CD4-positive, alpha-beta memory T cell (primary cell): ENCODE measurements at places on chromosomes 4 and X. TPM values are rescaled to one million over a fixed set of nuclear protein-coding genes. Genes with fewer than 3 reads are reported as not detected.
A peak's percentile ranks its signal among the peaks of the same experiment; 100 is the strongest.

The SPATA4 gene
- not detected for total RNA-seq

The ZAR1 gene
- not detected for total RNA-seq

The EOLA2 gene
- total RNA-seq, result 38.1 TPM

DNA sequence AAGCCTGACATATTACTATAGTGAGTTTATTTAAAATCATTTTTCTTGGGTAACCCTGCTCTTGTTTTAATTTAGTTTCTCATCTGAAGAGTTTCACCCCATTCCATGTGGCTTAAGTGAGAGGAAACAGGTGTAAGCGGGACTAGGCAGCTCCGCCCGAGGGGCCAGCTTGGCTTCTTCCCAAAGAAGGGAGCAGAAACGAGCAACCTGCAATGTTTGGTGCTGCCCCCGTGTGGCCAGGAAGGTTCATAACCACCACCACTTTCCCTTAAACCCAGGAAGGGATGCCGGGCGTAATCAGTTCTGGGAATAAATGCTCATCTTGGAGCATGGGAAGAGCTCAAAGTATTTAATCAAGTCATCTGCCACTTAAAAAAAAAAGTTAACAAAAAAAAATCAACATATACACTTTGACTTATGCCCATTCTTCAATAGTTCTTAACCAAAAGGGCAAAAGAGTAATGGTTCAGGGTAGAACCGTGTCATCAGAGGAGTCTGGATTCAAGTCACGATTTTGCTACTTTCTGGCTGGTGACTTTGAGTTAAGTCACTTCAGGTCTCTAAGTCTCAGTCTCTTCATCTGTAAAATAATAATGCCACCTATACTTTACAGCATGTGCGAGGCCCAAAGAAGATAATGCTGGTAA is 147.9 kb downstream of the NSUN7 start:
- DNase-seq, result peak; percentile 38

GRCh38 chr4:183637461-183637860 is 21.5 kb downstream of the RWDD4 start:
- DNase-seq, result no peak

- DNase-seq, result peak; percentile 51
These were observed 6.0 kb downstream of the HMGN5 start for GRCh38 chrX:81195712-81196111.

DNA sequence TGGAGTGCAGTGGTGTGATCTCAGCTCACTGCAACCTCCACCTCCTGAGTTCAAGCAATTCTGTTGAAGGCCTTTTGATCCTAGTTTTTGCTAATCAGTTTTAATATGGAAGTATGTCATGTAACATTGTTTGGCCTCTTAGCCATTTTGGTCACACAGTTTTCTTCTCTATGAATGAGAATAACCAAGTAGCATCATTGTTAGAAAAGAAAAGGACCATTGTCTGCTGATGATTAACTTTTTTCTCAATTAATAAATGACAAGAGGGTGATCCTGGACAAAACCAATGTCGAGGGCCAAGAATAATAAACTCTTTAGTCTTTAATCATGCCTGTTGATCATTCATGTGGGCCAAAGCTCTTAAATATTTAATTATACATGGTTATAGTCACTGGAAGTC is 289.3 kb upstream of the MAGEB2 start:
- DNase-seq, result no peak

GRCh38 chr4:10732914-10733415 is 48.4 kb upstream of the CLNK start:
- no peak for DNase-seq

DNA sequence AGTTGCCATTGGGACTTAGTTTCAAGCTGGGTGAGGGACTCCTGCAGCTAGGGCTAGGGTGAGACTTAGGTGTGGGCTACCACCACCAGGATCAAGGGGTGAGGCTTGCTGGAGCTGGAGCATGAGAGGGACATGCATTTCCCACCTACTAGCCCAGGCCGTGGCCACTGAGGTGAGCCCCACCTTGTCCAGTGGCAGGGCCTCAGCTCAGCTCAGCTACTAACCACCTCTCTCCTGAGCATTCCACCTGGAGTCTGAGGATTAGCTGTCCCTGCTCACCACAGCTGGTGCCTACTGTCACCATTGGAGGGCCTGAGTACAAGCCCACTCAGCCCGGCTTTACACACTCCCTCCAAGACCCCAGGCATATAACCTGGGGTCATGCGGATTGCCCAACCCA is 62.6 kb upstream of the MAGEH1 start:
- DNase-seq, result no peak

- no peak for DNase-seq
These were observed 632.2 kb downstream of the SPOCK3 start for GRCh38 chr4:166602068-166602467.

DNA sequence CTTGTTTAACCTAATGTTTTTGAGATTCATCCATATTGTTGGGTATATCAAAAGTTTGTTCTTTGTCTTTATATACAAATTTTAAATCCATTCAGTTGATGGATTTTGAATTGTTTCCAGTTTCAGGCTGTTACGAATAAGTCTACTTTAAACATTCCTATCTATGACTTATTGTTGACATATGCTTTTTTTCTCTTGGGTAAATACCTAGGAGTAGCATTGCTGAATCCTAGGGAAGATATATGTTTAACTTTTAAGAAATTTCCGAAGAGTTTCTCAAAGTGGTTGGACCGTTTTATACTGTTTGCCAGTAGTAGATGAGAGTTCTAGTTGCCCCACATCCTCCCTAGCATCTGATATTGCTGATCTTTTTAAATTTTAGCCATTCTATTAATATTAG is 60.9 kb upstream of the IL13RA1 start:
- no peak for DNase-seq

DNA sequence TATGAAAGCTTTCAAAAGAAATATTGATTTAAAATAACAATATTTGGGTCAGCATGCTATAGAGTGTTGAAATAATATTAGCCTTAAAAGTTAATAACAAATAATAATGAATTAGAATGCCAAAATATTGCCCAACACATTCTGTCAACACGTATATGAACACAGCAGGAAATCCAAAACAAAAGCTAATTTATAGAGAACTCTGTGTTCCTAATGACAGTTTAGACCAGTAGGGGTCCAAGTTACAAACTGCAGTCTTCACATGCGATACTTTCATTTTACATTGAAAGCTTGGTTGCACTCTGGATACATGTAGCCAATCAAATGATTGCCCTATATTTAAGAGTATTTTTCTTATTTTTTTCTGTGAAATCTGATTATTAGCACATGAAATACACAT is 274.4 kb downstream of the DCTD start:
- DNase-seq, result no peak

- DNase-seq, result no peak
These were observed 310.4 kb downstream of the ARAP2 start for GRCh38 chr4:35933901-35934300.

DNA sequence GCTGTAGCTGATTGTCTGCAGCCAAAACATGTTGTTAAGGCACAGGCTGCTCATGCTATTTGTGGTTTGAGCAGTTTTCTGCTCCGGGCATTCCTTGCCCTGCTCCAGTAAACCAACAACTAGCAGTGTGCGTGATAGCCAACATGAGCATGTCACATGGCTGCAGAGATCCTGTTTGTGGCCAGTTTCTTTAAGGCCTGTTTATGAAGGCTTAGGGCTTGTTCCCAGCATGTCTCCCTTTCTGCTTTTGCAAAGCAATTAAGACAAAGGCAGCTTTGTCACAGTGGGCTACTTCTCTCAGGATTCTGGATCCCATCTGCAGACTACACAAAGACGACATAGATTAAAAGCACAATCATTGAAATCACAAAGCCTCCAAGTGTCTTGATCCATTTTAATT is 160.5 kb downstream of the ZNF518B start:
- DNase-seq, result no peak

- DNase-seq, result no peak
These were observed 225.5 kb upstream of the JADE1 start for GRCh38 chr4:128583753-128584712.

DNA sequence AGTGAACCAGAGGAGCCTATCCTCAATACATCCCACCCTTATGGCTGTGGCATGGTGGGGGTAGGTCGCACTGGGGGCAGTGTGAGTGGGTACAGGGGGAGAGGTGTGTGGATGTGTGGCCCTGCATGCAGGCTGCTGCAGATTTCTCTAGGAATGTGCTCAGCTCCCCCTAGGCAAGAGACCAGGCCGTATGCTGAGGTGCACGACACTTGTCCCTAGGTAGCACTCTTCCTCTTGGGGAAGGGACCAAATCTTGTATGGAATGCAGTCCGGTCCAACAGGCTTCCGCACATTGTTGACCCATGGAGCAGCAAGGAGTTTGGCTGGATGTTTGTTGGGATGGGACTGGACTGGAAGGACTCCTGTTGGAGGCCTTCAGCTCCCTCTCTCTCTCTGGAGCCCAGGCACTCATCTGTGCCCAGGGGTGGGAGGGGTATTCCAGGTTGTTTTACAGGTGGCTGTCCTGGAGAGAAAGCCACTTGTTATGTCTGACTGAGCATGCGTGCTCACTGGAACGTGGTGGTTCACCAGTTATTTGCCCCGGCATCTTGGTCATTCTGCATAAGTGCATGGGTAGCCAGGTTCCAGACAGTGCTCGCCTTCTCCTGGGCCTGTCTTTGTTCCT is 55.1 kb downstream of the NBDY start:
- DNase-seq, result no peak

DNA sequence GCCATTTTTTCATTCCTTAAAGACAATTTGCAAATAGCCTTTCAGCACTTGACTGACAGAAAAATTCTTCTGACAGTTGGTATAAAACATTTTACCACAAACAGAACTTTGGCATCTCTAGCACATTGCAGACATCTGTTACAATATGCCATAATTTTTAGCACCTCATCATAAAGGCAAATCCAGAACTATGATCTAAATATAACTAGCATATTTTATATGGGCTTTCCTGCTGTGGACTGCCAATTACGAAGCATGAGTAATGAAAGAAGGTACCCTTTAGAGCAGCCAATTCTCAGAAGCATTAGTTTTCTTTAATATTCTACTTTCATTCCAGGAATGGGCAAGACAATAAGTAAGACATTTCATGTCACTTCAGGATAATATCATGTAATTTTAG is 647.4 kb upstream of the GALNT7 start:
- no peak for DNase-seq

- no peak for DNase-seq
These were observed 350.9 kb downstream of the RPA4 start for GRCh38 chrX:97234471-97235081.

- DNase-seq, result no peak
These were observed 48.0 kb upstream of the GRXCR1 start for GRCh38 chr4:42844422-42845070.

- no peak for DNase-seq
These were observed 226.1 kb upstream of the F9 start for GRCh38 chrX:139304471-139304870.

GRCh38 chr4:11130195-11130970 is 298.3 kb downstream of the HS3ST1 start:
- no peak for DNase-seq

DNA sequence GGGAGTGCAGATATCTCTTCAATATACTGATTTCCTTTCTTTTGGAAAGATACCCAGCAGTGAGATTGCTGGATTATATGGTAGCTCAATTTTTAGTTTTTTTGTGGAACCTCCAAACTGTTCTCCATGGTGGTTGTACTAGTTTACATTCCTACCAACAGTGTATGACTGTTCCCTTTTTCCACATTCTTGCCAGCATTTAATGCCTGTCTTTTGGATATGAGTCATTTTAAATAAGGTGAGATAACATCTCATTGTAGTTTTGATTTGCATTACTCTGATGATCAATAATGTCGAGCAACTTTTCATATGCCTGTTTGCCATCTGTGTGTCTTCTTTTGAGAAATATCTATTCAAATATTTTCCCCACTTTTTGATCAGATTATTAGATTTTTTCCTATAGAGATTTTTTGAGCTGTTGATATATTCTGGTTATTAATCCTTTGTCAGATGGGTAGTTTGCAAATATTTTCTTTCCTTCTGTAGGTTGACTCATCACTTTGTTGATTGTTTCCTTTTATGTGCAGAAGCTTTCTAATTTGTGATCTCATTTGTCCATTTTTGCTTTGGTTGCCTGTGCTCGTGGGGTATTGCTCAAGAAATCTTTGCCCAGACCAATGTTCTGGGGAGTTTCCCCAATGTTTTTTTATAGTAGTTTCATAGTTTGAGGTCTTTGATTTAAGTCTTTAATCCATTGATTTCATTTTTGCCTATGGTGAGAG is 552.7 kb downstream of the ZNF674 start:
- DNase-seq, result no peak

DNA sequence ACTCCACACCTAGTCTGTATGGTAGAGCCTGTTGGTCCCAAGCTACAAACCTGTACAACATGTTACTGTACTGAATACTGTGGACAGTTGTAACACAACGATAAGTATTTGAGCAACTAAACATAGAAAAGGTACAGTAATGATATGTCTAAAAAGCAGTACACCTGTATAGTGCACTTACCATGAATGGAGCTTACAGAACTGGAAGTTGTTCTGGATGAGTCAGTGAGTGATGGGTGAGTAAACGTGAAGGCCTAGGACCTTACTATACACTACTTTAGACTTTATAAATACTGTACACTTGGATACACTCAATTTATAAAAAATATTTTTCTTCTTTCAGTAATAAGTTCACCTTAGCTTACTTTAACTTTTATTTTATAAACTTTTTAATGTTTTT is 104.0 kb downstream of the TMA16 start:
- DNase-seq, result no peak

DNA sequence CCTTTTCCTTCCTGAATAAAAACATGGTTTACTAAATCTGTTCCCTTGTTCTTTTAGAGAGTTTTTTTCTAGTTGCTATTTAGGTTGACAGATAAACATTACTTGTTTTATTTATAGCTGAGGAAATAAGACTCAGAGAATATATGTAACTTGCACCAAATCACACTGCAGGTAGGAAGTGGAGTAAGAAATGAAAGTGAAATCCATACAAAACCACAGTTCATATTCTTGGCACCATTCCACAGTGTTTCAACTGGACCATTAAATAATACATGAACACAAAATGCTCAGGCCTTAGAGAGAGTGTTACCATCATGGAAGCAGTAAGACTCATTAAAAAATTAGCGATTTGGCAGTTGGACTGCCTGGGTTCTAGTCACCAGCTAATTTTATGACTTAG is 326.9 kb upstream of the SLIT2 start:
- no peak for DNase-seq

GRCh38 chr4:42410446-42410845 is 13.2 kb downstream of the SHISA3 start:
- no peak for DNase-seq

GRCh38 chr4:52096048-52096447 is 44.9 kb downstream of the SPATA18 start:
- DNase-seq, result no peak

DNA sequence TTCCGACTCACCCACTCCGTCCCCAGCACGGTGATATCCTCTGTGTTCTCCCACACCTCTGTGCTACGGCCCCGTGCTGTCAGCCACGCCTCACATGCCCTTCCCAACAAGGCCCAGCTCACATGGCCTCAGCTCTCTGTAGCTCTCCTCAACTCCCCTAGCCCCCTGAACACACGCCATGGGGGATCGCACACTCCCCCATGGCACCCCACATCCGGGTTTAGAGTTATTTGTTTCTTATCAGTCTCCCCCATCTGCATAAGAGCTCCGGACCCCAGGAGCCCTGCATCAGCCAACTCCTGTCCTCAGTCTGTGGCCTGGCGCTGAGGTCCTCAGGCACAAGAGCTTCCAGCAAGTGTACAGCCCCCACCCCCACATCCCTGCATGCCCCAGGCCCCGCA is 7.0 kb downstream of the C4orf50 start:
- DNase-seq, result no peak
